ENCODE measurements at places on chromosomes 7 and 10.

GRCh38 chr10:7300384-7300971 is 110.4 kb downstream of the SFMBT2 start:
- no peak for DNase-seq

- no peak for DNase-seq
Measured at GRCh38 chr10:42850931-42851330, 68.3 kb downstream of the BMS1 start.

DNA sequence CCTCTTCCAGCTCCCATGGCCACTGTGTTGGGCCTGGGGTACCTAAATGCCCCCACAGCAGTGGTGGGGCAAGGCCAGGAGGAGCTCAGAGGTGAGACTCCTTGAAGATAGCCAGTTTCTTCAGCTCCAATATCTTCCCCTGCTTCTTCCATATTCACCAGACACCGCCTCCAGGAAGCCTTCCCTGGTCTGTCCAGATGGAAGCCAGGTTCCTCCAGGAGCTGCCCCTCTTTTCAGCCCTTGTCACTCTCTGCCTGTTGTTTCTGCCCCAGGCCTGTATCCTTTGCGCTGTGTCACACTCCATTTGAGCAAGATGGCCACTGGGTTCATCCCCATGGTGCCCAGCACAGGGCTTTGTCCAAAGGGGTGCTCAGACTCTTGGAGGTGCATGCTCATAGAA is 127.7 kb downstream of the MYL10 start:
- no peak for DNase-seq

DNA sequence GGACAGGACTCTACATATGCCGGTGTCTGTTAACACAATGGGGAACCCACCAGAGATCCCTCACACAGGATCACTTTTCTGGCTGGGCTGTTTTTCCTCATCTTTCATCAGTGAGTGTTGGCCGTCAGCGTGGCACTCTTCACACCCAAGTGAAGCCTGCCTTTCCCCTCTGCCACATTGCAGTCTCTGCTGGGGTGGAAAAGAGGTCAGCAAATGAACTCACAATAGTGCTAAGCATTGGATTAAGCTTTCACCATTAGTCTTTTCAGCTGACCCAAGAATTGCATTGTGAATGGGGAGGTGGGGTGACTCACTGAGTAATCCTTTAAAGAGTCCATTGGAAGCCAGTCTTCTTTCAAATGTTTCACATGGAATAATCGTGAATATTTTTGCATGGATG is 143.0 kb downstream of the KIAA1217 start:
- DNase-seq, result no peak

- DNase-seq, result peak; percentile 58
Measured at GRCh38 chr7:5429253-5429856, 5.7 kb upstream of the TNRC18 start.

Measured in right cardiac atrium (tissue), 5 donors.